KBM-7 (cell line): ENCODE measurements at places on chromosomes 16 and 17.
A peak's percentile ranks its signal among the peaks of the same experiment; 100 is the strongest.

DNA sequence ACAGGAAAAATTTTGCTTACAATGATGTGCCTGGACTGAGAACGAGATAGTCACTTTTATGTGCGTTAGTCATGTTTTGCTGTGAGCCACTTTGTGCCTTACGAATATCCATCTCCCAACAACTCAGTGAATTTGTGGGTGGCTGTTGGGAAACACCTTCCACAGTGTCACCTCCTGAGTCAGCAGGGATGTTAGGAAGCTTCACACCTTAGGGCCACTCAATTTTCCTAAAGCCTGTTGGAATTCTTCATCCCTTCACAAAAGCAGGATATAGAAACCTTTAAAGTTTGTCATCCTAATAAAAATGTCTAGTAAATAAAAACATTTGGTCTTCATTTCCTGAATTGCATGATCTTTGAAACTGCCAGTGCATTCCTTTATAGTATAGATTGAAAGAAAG lies 4.3 kb upstream of the KRTAP3-1 start:
- DNase-seq = no peak

- no peak for DNase-seq
Measured at GRCh38 chr16:27841061-27841801, 222.3 kb downstream of the GSG1L start.

DNA sequence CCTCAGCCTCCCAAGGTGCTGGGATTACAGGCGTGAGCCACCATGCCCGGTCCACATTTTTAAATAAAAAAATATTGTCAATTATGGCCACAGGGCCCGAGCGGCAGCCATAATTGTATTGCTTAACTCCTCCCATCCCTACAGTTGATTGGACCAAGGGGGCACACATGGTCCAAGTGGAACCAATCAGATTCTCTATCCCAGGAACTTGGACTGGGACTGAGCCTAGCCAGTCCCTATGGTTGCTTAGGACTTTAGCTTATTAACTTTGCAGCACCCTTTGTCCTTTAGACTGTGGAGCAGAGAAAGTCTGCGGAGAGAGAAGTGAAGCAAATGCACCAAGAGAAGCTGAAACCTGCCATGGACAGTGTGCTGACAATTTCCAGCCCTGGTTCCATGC lies 5.5 kb upstream of the RDM1 start:
- DNase-seq = no peak

DNA sequence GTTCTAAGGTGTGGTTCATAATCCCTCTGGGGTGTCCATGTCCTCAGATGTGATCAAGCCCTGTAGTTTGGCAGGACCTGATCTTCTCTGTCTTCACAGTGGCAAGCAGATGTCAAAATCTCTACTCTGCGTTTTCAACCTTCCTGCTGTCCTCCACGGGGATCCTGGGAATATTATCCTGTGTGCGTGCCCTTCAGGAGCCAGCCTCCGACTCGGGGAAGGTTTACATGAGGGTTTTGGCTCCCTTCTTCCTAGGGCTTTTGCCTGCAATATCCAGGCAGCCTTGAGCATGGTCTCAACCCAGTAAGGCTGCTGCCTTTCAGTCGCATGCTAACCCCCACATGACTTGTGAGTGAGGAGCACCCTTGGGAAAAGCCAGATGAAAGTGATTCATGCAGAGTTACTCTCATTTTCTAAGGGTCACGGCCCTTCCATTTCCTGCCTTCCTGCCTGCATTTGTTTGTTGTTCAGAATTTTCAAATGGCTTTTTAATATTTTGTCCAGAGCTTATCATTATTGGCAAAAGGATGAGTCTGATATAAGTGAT lies 202.2 kb upstream of the CHMP6 start:
- DNase-seq = no peak

GRCh38 chr16:5918567-5919130 lies 821.1 kb upstream of the EEF2KMT start:
- no peak for DNase-seq

DNA sequence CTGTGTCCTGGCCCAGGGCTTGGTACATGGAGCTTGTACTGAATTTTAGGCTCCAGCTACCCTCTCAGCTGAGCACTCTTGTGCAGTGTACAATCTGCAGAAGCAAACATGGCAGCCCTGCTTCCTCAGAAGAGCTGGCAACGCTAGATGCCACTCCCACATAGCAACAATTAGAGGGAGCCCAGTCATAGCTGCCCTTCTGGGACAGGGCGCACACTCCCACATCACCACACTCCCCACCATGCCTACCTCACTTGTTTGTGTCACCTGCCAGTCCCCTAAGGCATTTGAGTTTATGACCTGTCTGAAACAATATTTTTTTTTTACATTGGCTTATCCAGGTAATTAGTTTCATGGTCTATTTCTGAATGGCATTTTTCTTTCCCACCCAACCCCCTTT lies 72.3 kb downstream of the C17orf67 start:
- DNase-seq = no peak

GRCh38 chr16:50305441-50306061 lies 39.2 kb downstream of the ADCY7 start:
- DNase-seq = no peak

GRCh38 chr17:413016-413350 lies 60.4 kb upstream of the RPH3AL start:
- DNase-seq = no peak

GRCh38 chr16:59886021-59886420 lies 1151.9 kb upstream of the GOT2 start:
- no peak for DNase-seq

DNA sequence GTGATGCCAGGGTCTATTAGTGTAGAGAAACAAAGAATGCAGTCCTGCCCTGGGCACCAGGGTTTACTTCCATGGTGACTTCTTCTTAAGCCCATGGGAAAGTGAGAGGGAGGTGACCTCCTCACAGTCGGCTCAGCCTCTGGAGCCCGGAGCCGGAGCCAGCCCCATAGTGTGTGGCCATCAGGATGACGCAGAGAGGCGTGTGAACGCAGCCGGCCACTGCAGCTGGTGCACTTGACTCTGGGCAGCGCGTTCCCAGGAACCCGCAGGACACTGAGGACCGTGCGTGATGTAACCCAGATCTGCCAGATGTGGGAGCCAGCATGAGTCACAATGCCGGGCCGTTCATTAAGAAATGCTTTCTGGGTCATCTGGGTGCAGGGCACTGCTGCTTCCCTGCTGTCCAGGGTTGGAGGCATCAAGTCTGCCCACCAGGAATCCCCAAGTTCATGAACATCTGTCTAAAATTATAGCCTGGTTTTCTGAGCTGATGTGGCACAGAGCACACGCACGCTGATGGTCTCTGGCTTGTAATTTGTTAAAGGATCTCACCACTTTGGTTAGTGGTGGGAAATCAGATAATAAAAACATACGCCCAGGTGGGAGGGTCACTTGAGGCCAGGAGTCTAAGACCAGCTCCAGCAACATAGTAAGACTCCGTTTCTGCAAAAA lies 114.1 kb downstream of the PITPNC1 start:
- DNase-seq = no peak

DNA sequence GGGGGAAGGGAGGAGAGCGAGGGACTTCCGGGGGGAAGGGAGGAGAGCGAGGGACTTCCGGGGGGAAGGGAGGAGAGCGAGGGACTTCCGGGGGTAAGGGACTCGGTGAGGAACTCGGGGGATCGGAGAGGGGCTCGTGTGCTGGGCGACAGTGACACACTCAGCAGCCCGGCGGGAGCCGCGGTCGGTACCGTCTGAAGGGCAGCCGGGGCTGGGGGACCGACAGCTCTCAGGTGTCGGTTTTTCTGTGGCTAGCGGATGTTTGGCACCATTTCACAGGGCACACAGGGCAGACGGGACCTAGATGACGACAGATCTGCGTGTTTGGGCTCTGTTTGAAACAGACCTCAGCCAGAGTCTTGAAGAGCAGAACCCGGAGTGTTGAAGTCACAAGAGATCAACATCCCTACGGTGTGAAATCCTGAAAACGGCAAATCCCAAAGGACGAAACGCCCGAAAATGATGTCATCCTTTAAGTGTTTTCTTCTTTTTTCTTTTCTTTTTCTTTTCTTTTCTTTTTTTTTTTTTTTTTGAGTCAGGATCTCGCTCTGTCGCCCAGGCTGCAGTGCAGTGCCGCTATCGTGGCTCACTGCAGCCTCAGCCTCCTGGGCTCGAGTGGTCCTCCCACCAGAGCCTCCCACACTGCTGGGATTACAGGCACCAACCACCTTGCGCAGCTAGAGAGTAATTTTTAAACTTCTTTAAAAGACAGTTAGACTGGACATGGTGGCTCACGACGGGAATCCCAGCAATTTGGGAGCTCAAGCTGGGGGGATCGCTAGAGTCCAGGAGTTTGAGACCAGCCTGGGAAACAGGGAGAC lies 23.9 kb downstream of the ZNF778 start:
- peak; percentile 81 for DNase-seq

GRCh38 chr17:48970224-48970623 lies 1.8 kb upstream of the GIP start:
- DNase-seq = no peak

DNA sequence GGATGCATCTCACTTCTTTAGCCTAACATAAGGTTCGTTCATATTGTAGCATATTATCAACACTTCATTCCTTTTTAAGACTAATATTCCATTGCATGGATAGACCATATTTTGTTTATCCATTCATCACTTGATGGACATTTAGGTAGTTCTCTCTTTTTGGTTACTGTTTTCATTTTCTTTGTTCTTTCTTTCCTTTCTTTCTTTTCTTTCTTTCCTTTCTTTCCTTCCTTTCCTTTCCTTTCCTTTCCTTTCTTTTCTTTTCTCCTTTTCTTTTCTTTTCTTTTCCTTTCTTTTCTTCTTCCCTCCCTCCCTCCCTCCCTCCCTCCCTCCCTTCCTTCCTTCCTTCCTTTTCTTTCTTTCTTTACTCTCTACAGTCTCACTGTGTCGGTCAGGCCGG lies 24.2 kb downstream of the PLCG2 start:
- DNase-seq = no peak

DNA sequence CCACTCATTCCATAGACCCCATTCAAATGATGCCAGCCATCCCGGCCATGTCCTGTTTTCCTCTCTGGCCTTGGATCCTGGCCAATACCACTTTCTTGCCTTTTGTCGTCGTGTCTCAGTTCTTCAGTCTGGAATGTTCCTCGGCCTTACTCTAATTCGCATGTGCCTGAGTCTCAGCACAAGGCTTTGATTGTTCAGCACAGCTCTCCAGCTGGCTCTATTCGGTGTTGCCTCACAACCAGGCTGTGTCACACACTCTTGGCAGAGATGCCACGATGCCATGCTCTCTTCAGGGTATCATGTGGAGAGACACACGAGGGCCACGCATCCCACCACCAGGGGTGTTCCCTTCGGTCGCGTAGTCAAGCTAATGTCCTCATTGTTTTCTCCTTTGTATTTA lies 1.8 kb upstream of the VPS4A start:
- no peak for DNase-seq

GRCh38 chr16:59697761-59698160 lies 963.6 kb upstream of the GOT2 start:
- DNase-seq = no peak

DNA sequence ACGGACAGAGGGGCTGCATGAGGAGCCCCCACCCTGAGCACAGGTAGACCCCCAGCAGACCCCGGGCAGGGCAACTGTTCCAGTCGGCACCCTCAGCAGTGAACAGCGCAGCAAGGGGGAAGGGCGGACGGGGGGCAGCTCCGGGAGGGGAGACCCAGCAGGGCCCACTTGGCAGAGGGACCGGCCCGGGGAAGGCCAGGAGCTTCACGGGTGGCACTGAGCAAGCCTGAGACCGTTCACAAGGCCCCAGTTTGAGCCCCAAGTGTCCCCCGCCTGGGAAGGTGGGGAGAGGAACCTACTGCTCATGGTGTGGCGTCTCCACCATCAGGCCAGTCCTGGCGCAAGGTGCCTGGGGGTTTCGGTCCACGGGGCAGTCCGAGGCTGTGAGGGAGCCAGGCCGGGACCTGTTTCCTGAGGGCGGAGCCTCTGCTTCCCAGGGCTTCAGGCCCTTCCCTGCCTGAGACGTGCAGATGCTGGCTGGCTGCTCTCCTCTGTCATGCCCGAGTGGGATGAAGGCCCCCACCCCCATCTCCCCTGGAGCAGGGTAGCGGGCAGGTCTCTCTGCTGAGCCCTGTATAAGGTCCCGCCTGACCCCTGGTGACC lies 54.4 kb upstream of the GNG13 start:
- no peak for DNase-seq

- no peak for DNase-seq
Measured at GRCh38 chr16:51343411-51343810, 192.3 kb upstream of the SALL1 start.

DNA sequence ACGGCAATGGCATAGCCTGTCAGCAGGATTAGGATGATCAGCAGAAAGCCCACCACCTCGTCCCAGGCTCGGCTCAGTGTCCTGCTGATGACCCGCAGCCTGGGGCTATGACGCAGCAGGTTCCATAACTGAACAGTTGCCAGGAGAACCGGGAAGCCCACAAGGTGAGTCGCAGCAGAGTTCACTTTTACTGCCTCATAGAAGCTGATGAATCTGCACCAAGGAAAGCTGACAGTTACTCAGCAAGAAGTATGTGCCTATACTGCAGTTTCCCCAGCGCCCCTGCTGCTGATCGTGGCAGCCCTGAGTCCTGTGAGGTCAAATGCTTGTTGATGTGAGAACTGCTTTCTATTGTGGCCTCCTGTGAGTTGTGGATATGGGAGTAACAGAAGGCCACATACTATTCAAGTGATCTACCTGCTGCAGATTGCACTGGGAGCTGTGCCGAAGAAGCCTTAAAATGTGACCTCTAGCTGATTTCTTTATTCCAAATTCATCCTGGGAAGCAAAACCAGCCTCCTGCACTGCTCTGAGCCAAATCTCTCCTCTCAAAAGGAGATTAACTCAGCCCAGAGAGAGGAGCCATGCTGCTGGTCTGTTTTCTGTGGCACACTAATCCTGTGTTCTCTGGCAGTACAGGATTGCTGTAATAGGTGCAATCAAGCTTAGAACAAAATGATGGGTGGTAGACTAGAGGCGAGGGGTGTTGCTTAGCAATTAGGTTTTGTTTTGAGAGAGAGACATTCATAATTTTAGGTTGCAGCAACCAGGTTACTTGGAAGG lies 38.8 kb downstream of the IST1 start:
- DNase-seq = no peak

DNA sequence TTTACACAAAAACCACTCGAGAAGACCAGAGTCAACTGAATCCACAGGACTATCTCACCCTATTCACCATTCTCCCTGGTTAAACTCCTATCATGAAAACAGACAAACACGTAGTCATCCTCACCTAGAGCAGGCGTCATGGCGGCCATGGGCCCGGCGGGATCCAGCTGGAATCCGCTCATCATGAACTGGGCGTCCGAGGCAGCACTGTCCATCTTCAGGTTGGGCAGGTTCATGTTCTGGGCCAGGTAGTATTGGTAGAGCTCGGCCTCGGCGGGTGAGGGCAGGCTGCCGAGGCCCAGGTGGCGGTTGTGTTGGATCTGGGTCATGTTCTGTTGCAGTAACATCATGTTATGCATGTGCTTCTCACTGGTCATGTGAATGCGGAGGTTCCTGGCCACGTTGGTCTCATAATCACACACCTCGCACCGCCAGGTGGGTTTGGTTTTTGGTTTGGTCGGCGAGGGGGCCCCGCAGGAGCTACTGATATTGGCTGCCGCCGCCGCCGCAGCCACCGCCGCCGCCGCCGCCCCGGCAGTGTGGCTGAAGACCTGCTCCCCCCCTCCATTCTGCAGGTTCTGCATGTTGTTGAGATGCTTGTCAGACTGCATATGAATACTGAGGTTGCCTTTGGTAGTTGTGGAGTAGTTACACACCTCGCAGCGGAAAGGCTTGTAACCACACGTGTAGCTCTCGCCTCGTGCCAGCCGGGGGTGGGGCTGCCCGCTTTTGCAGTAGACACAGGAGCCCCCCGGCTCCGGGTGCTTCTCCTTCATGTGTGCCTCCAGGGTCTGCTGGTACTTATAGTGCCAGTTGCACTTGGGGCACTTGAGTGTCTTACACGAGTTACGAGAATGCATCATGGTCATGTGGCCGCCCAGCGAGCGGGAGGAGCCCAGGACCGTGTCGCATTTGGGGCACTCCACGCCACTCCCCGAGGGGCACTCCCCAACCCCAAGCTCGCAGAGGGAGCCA lies 90.3 kb downstream of the ZFHX3 start:
- no peak for DNase-seq
